ENCODE measurements at places on chromosomes 1 and 21. TPM values are rescaled to one million over a fixed set of nuclear protein-coding genes. Genes with fewer than 3 reads are reported as not detected.
A peak's percentile ranks its signal among the peaks of the same experiment; 100 is the strongest.

DNA sequence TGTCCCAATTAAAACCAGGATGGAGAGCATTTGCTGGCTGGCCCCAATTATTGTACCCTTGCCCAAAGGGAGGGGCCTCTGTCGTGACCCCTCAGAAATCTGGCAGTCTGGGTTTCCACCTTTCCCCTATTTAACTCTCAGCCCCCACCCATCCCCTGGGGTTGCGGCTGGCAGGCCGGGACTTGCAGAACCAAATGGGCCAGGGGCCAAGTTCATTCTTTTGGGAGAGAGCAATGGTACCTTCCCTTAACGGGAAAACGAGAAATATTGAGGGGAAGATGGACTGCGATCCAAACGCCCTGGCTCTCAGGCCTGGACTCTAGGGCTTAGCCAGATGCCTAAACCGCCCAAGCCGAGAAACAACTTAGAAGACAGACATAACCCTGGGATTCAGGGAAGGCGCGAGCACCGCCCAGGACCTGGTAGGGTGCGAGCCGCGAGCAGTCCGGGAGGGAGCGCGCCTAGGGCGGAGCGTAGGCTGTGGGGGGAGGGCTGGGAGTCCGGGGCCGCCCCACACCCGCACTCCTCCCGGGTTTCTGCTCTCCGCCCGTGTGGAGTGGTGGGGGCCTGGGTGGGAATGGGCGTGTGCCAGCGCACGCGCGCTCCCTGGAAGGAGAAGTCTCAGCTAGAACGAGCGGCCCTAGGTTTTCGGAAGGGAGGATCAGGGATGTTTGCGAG, at the start of gene SLC27A3:
Gene SLC27A3, plus strand, starts transcription at position 628 of the 678 bp plus-strand sequence. CDS start 91 bp downstream, outside the sequence.
- DNase-seq, result peak; percentile 83

DNA sequence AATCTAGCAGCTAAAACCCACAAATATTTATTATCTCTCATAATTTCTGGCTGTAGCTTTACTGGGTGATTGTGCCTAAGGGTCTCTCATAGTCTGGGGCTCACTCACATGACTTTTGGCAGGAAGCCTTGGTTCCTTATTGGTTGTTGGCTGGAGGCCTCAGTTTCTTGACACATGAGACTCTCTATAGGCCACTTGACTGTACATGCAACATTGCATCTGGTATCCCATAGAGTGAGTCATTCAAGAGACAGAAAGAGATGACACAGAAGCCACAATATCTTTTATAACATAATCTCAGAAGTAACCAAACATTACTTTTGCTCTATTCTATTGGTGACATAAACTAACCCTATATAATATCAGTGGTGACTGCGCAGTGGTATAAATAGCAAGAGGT, 128.5 kb upstream of the HNRNPU start:
- DNase-seq, result no peak

Gene CD5L
- total RNA-seq, result not detected

GRCh38 chr21:27817902-27818623, 851.2 kb upstream of the ADAMTS5 start:
- DNase-seq, result no peak

Data from heart left ventricle (tissue), 16 donors.